ENCODE measurements at places on chromosomes 2 and 18.

- no peak for DNase-seq
Measured at GRCh38 chr18:2606335-2606734, 35.0 kb downstream of the NDC80 start.

- DNase-seq = no peak
Measured at GRCh38 chr2:3914241-3914640, 210.9 kb downstream of the DCDC2C start.

DNA sequence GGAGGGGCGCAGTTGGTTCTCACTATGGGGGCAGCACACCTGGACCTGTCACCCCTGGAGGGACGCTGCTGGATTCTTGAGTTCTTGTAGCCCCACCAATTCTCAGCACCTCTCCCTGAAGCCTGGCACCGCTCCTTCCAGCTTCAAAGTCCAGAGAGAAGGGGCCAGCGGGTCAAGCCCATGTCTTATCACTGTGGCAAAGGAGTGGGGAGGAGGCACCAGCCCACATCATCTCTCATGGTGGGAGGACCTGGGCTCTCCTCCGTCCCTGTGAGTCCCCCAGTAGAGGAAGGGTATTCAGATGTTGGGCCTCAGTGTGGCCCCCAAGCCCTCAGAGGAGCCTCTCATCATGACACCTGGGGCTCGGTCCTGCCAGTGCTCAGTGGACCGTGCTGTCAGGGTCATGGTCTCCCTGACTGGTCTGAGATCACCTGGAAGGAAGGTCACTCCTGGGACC lies 67.4 kb downstream of the HS1BP3 start:
- no peak for DNase-seq

GRCh38 chr2:186806591-186806990 lies 42.4 kb downstream of the ZSWIM2 start:
- DNase-seq = no peak

GRCh38 chr18:73805991-73806390 lies 341.6 kb downstream of the FBXO15 start:
- no peak for DNase-seq

GRCh38 chr2:230050136-230050535 lies 18.6 kb downstream of the SLC16A14 start:
- no peak for DNase-seq

DNA sequence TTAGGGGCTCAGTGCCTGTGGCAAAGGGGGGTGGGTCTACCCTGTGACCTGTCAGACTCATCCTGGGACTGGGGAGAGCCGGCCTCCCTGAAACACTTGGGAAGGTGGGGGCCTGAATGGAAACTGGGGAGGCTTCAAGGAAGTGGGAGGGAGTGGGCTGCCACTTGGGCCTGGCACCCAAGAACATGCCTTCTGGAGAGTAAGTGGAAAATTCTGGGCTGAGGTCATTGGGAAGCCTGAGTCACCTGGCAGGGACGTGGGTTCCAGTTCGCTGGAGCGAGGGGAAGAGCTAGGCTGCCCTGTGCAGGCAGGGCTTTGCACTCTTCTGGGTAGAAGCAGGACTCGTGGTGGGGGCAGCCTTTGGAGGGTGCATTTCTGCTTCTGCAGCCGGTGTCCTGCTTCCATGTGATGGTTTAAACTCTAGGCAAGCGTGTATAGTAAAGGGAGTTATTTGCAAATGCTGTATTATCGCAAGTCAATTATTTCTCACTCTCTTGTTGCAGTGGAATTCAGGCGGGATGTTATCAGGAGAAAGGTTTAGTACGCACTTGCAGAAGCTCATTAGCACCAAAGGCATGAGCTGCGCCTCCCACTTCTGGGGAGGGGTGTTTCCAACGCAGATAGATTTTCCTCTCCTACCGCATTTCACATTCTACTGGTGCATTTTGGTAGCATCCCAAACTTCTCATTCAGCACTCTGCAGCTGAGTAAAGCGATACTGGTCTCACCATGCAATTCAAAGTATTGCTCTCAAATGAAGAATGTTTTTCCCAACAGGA lies 3.8 kb downstream of the LRRFIP1 start:
- DNase-seq = no peak
